PC-3 (cell line): ENCODE measurements at places on chromosomes 16 and 17. TPM values are rescaled to one million over a fixed set of nuclear protein-coding genes. Genes with fewer than 3 reads are reported as not detected.

DNA sequence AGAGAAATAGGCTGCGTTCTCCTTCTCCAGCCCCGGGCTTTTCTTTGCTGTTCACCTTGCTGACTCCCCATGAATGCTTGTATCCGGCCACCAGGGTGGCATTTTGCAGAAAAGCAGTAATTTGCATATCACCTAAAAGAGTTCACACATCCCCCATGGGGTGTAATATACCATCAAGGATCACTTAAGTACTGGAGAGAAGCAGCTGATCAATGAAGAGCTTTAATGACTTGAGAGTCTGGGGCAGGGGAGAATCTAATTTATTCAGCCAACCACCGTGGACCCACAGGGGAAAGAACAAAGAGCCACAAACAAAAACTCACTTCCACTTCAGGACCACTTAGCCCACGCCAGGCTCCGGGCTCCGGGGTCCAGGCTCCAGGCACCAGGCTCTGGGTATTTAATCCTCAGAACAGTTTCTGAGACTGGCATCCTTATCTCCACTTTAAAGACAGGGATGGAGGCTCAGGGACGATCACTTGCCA, 33.9 kb upstream of the SEC14L1 start:
- no peak for DNase-seq
- peaks cover 13% of the 10 kb centered on the region for H3K4me1 ChIP-seq
- H3K27ac ChIP-seq: no peak overlapping the region
- H3K27me3 ChIP-seq: no peaks in the 10 kb centered on the region
- no peaks in the 10 kb centered on the region; the same call in 1 of the 2 replicates for H3K36me3 ChIP-seq

DNA sequence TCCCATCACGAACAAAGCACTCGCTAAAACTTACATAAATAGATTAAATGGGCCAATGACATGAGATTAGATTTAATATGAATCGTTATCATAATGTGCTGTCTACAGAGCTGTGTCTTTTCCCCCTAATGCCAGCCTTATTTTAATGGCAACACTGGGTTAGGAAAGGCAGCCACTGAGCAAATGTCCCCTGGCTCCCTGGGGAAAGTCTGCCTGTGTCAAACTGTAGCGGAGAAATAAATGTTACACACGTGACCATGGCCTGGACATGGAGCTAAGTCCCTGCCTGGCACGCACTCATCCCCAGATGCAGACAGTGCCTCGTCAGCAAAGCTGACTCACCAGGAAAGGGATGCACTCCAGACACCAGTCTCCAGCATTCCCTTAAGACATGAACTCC, 61.3 kb upstream of the SDK2 start:
- DNase-seq: peak; percentile 51
- H3K4me1 ChIP-seq: 0 out of 2 replicates have a peak, but pooled peaks cover 5% of the 10 kb centered on the region
- no peak overlapping the region for H3K27ac ChIP-seq
- no peaks in the 10 kb centered on the region for H3K36me3 ChIP-seq
- H3K4me3 ChIP-seq: no peak overlapping the region

GRCh38 chr16:81521141-81521626, 76.6 kb downstream of the CMIP start:
- peaks cover 16% of the 10 kb centered on the region for H3K36me3 ChIP-seq
- DNase-seq: no peak
- H3K4me1 ChIP-seq: peaks cover 65% of the 10 kb centered on the region
- no peak overlapping the region for H3K4me3 ChIP-seq

DNAI2 gene
- total RNA-seq: not detected in 2 replicates

ZFPM1 gene
- 4.1 and 4.6 TPM in 2 replicates for total RNA-seq

SLC47A1 gene
- total RNA-seq: 0.12 and 0.15 TPM in 2 replicates

NEK8 gene
- 2.4 and 3.7 TPM in 2 replicates for total RNA-seq

CASKIN1 gene
- total RNA-seq: 1.6 and 1.7 TPM in 2 replicates
